OCI-LY7 (cell line): ENCODE measurements at places on chromosomes 5 and 9.
A peak's percentile ranks its signal among the peaks of the same experiment; 100 is the strongest.

GRCh38 chr9:133163504-133164172, at the start of gene GBGT1:
TSS of gene GBGT1 (minus strand) at chr9:133163914. CDS start at chr9:133162412, 1,502 bp downstream.
- DNase-seq = peak; percentile 48

DNA sequence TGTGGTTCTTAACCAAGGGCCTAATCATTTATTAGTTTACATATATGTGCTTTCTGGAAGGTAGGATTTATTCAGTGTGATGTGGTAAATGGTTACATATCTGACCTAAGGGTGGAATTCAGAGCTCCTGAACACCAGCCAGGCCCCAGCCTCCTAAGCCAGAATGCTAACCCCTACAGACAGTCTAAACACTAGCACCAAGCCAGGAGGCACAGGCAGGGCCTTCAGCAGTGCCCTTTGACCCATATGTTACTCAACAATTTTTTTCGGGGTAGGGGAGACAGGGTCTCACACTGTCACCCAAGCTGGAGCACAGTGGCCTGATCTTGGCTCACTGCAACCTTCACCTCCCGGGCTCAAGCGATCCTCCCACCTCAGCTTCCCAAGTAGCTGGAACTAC, 40.3 kb downstream of the PRKACG start:
- no peak for DNase-seq

DNA sequence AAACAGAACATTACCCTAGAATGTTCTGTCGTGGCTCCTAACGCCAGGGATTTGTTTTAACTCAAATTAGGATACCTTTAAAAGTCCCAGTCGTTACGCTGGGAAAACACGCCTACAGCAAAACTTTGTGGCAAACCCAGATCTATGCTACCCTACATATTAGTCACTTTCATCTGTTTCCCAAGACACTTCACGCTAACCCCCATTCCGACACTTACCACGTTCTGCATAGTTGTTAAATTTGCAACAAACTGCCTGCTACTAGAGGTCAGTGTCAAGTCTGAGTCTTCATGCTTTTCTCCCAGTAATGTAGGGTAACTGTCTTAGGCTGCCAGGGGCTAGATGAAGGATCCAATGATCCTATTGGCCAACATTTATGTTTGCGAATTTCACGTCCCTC, 140.3 kb downstream of the RASEF start:
- no peak for DNase-seq

DNA sequence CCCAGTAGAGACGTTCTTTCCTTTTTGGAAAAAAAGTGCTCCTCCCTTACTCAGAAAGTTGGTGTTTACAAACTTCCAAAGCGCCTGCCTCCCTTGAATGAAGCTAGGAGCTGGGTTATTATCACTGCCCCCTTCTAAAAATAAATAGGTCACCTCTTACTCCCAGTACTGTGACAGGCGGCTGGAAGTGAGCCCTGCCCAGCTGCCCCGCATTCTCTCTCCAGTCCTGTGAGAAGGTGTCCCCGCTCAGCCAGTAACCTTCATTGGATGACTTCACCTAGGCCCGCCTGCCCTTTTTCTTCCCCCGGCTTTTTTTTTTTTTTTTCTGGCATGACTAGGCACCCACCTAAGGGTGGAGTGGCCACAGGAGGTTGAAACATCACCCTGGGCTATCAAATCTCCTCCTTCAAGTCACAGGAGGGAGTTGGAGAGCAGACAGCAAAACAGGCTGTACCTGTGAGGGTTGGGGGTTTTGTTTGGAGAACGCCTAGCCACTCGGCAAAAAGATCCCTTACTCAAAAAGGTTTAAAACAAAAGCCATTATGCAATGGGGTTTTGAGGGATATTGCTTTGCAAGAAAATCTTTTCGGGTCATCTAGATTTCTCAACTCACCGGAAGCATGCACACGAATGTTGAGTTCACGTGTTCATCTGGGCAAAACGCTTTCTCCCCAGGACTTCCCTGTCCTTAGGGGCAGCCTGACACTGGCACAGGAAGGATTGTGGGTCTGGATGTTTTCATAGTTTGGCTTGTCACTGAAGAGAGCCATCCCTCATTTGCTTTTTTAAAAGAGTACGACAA, 43.3 kb upstream of the ZNF622 start:
- no peak for DNase-seq

- DNase-seq = no peak
These were observed 298.3 kb upstream of the EFNA5 start for GRCh38 chr5:107968998-107969397.

- no peak for DNase-seq
These were observed 24.9 kb upstream of the DCAF12 start for GRCh38 chr9:34151398-34151797.

DNA sequence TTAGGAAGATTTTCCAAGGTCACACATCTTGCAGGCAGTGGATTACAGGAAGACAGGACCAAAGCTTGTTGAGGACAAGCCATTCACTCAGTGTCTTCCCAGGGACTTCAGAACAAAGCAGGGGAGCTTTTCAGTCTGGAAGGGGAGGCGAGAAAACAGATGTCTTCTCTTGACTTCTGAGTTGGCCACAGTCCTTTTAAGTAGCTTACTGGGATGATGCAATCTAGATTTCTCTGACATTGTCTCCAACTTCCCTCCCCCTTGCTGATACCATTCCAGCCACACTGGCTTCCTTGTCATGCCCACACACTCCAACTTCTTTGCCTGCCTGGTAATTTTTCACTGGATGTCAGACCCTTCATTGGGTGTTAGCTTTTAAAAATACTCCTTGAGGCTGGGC, 174.2 kb upstream of the TBC1D2 start:
- DNase-seq = no peak

- no peak for DNase-seq
These were observed 52.6 kb upstream of the KLF9 start for GRCh38 chr9:70466976-70467561.

DNA sequence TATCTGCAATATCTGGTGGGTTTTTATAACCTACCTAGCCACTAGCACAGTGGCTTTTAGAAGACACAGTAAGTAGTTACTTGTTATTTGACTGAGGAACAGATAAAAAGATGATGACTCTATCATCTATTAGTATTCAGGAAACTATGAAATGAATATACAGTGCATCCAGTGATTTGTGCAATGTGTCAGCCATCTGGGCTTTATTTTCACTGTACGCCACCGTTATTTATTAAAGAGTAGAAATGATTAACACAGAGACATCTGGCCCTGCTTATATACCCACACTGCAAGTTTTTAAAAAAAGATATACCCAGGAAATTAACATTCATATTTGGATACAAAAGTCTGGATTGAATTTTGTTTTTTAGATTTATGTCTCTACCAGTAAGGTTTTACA, 408.4 kb downstream of the PDE4D start:
- no peak for DNase-seq
